ENCODE measurements at places on chromosomes 5 and 9. TPM values are rescaled to one million over a fixed set of nuclear protein-coding genes. Genes with fewer than 3 reads are reported as not detected.

PDE8B gene
- 4.9 TPM for polyA plus RNA-seq

DNA sequence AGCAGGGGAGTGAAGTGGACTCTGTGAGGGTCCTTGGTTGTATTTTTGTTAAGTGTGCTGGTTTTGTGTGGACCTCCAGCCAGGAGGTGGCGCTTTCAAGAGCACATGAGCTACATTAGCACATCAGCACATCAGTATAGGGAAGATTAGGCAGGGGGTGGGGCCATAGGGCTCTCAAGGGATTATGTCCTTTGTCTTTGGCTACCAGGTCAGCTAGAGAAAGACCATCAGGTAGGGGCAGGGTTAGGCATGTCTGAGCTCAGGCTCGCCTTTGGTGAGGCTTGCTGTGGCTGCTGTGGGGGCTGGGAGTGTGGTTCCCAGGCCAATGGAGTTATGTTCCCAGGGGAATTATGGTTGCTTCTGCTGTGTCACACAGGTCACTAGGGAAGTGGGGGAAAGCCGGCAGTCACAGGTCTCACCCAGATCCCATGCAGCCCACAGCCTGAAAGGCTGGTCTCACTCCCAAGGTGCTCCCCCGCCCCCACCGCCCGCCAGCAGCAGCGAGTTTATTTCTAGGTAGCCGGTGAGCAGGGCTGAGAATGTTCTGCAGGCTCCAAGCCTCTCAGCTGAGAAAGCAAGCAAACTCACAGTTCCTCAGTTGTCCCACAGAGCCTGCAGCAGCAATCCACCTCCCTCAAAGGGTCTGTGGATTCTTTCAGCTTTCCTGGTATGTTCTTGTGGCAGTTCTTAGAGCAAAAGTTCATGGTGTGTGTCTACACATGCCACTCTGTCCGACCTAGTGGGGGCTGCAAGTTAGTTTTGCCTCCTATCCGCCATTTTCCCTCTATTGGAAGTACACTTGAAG, 13.7 kb downstream of the OR1J1 start:
- no peak for DNase-seq

PANK3 gene
- 50.9 TPM for polyA plus RNA-seq

- DNase-seq = no peak
Measured at GRCh38 chr5:133285583-133286021, 233.8 kb downstream of the HSPA4 start.

DNA sequence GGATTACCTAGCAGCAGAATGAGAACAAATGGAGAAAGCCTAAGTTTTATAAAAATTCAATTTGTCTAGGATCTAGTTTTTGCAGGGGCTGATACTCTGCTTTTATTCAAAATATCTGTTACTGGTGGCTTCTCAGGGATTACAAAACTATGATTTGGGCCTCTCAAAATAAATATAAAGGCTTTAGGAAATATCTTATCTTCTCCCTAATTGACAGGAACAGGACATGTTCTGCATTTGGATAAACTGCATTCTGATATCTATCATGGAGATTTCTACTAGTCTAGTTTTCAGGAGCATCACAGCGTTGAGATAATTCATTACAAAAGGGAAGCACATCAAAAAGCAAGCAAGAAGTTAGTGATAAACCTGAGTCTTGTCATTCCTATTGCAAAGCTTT, 127.1 kb upstream of the ITGA1 start:
- DNase-seq = no peak

DNA sequence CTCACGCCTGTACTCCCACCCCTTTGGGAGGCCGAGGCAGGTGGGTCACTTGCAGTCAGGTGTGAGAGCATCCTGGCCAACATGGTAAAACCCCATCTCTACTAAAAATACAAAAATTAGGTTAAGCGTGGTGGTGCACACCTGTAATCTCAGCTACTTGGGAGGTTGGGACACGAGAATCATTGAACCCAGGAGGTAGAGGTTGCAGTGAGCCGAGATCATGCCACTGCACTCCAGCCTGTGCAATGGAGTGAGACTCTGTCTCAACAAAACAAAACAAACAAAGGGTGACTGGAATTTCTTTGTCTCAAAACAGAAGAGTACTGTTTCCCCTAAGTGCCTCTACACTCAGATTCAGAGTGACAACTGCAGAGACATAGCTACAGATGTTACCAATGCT, 116.1 kb downstream of the AP3B1 start:
- DNase-seq = no peak

DNA sequence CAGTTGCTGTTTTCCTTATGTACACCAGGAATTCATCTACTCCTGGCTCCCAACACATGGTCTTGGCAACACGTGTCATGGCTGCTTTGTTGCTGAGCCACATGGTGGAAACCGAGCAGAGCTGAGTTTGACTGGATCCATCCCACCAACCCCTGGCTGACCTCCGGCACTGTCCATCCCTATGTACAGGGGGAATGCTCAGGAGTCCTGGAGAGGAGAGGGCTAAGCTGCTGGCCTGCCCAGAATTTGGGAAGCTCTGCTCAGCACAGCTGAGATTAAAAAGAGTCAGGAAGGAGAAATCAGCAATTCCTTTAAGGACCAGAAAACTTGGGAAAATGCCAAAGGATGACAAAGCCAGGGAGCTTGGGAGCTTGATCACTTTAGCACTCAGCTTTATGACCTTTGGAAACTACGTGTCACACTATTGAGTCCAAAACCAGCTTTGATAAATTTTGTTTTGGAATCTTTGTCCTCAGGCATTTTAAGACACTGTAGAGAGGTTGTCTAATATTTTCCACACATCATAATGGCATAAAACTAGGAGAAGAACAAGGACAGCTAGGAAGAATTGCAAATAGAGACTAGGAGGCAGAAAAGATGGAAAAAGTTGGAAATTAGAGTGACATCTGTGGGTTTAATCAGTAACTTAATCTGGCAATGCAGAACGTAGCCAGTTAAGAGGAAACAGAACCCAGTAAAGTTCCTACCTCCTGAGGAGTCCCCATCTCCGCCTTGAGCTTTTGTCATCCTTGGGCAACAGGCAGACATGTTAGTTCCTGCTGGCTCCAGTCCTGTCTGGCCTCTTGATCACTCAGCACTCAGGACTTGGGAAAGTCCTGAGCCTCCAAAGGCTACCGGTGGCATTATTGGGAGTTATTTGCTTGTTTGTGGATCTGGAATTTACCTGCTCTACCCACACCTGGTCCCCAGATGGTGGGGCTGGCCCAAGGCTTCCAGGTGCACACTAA, 62.5 kb upstream of the PLPP1 start:
- no peak for DNase-seq

CFAP77 gene
- 0.79 TPM for polyA plus RNA-seq

DNA sequence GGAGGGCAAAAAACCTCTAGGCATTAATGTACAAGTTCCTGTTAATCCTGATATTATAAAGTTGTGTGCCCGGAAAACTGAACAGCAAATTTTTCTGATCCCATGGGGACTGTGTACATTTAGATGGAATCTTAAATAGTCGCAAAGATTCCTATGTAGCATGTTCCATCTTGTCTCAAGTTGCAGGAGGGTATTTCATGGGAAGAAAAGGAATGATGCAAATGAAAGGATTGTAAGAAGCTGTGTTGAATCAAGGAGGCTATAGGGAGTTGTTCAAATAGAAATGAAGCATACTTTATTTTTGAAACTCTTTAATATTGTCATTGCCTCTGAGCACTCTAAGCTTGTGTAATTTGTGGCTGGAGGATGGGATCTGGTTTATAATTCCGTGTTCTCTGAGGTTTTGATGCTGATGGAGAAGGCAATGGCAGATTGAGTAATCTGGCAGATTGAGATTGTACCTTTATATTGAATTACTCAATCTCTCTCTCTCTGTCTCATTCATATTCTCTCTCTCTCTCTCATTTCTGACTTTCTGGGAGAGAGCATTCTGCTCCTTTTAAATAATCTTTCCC, 288.5 kb downstream of the OSTF1 start:
- DNase-seq = no peak

DRD1 gene
- polyA plus RNA-seq = not detected

DNA sequence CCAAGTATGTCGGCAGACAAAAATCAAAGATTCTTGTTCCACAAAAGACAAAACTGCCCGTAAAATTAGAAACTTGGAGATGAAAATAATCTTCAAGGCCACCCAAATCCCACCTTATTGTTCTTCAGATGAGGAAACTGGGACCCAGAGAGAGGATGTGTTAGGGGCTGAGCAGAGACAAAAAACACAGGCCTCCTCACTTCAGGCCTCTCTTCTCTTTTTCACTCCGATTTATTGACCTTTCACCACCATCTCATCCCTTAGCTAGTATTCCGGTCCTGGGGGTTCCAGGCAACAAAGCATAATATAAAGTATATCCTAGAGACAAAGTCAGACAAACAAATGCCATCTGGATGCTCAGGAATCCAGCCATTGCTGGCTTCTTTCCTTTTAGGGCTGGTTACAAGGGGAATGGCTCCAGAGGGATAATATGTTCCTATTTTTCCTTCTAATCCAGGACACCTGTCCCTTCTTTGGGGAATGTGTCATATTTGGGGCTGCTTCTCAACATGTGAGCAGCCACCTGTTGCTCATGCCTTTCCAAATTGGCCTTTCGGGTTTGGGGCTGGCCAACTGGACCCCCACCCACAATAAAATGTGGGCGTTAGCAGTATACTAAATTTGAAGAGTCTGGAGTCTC, 42.2 kb upstream of the AFAP1L1 start:
- DNase-seq = no peak

ZNF483 gene
- 2.0 TPM for polyA plus RNA-seq

Data from right renal pelvis (tissue), 4 donors.